ENCODE measurements at places on chromosomes 5 and 9.

DNA sequence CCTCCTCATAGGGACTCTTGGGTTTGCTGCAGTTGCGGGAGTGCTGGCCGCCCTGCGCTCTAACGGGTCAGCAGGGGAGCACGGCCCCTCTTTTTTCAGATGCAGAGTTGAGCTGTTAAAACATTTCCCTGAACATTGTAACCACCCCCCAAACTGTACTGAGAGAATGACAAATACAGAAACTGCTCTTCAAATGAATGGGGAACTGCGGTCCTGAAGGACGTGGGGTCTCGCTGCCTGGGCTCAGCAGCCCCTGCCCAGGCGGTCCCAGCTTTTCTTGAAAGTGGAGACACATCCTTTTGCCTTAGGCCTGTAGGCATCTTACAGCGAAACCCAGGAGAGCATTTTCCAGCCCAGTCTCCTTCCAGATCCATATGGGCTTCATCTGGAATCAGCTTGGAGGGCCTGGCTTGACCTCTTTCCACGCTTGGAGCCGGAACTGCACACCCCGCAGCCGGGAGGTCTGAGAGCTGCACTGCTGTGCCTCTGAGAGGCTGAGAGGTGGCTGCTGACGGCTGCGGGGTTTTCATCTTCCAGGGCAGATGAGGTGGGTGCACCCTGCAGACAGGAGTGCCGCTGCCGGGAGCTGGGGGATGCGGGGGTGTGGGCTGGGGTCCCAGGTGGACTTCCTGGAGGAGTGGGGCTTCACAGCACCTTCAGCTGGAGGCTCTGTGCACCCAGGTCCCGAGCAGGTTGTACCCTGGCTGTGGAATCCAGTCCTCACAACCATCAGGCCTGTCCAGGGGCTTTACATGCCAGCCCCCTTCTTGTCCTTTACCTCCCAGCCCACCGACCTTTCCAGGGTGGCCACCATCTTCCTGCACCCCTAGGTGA, 1.2 kb upstream of the AGPAT2 start:
- no peak for DNase-seq

DNA sequence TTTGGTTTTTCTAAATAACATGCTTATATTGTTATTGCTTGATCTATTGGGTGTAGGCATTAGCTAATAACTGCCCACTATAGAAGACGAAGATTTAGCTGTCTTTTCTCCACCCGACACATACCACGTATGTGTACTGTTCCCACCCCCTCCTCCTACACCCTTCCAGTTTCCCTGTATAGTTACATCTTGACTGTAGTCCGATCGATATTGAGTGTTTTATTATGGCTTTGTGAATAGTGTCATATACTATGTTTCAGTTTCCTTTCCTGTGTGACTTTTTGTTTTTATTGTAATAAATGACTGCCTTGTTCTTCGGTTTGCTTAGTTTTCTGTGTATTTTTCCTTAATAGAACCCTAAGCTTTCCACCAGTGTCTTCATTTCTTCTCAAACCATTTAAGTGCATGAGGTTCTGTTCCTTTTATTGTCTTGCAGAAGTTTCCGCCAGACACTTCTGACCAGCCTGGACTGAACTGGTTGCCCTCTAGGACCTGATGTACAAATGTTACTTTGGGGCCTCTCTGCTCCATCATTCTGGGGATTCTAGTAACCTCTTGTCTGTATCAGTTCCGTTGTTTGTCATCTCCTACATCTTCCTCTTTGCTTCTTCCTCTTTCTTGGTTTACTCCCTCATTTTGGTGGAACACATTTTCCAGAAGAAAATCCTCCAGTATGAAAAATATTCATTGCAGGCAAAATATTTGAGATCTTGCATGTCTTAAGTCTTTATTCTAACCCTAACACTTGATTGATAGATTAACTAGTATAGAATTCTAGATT, 61.8 kb downstream of the PRKACG start:
- peak; percentile 86 for DNase-seq

- no peak for DNase-seq
Measured at GRCh38 chr9:111965566-111966019, 69.0 kb downstream of the UGCG start.

DNA sequence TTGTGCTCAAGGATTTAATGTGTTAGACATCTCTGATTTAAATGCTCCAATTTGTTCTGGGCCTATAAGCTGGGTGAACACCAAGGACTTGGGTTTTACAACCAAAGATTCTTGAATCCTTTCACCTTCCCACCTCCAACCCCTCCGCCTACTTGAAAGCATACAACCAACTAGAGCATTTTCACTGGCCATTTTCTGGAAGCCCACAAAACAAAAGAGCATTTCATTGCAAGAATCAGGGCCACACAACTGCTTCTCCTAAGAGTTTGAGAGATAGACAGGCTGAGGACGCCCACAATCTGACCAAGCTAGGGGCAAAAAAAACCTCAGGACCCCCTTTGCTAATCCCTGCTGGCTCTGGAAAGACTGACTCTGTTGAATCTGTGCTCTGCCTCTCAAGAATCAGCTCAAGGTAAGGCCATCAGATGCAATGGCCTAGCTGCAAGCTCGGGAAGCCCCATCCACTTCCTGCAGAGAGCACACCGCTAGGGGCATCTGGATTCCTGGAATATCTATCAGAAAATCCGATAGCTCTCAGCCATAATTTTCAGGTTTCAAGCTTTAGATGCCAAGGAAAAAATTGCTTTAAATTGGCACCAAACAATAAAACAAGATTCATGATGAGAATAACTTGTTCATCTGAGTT, 57.7 kb downstream of the RETREG1 start:
- DNase-seq, result no peak

DNA sequence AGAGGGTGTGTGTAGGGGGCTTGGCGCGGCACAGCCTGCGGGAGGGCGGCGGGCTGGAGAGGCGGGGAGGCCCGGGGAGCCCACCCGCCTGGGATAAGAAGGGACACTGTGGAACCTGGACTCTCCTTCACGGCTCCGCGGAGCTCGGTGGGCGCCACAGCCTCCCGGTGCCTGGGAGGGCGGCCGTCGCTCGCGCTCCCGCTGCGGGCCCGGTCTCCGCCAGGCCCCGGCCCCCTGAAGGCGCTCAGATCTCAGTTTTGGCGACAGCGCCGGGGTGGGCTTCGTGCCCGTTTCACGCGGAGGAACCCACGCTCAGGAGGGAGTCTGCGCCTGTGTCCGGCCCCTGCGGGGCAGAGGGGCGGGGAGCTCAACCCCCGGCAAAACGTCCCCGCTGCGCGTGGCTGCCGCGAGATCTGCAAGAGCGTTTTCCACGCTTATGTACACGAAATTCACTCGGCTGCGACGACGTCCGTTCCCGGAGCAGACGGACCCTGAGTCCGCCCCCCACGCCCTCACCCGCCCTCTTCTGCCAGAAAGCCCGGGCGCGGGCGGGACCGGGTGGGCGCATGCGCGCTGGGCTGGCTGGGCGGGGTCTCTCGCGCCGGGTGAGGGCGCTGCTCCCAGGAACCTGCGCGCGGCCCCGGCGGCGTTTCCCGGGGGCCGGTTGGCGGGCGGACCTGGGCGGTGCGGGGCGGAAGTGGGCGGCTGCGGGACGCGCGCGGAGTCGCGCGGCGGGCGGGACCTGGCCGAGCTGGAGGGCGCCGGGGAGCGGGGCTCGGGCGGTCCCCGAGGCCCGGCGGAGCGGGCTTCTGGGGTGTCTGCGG, at the start of gene NELFB:
Gene NELFB (plus strand): TSS at position 704 of the 824 bp plus-strand sequence.
- peak; percentile 40 for DNase-seq

- DNase-seq, result no peak
Measured at GRCh38 chr9:71746023-71746757, 22.1 kb downstream of the CEMIP2 start.

- DNase-seq, result no peak
Measured at GRCh38 chr5:10275991-10276390, 25.9 kb downstream of the CCT5 start.

GRCh38 chr5:10329820-10330481, 22.2 kb upstream of the CMBL start:
- DNase-seq, result no peak

- DNase-seq, result no peak
Measured at GRCh38 chr9:133130685-133131244, 9.7 kb upstream of the RALGDS start.

- DNase-seq, result no peak
Measured at GRCh38 chr5:133985540-133986180, 17.2 kb upstream of the C5orf15 start.

- no peak for DNase-seq
Measured at GRCh38 chr5:80781356-80781755, 126.6 kb upstream of the DHFR start.

GRCh38 chr9:108186642-108187395, 669.0 kb downstream of the ACTL7B start:
- no peak for DNase-seq

GRCh38 chr5:169686137-169686536, 49.1 kb downstream of the DOCK2 start:
- DNase-seq, result no peak

DNA sequence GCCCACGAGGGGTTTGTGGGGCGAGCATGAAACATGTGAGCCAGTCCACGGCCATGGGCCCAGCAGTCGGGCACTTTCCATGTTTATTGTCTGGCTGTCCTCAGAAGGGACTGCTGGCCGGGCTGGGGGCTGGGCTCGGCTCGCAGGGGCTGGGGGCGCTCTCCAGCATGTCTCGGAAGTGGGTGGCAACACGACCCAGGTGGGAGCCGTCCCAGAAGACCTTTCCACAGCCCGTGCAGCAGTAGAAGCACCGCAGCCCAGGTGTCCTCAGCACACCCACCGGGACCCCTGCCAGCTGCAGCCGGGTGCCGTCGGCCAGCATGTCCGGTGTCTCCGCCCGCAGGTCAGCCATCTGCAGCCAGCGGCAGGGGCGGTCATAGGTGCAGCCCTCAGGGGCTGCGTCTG, 4.8 kb upstream of the NRARP start:
- no peak for DNase-seq

GRCh38 chr5:6572825-6573380, 59.9 kb downstream of the NSUN2 start:
- no peak for DNase-seq

- peak; percentile 89 for DNase-seq
Measured at GRCh38 chr5:172772112-172772906, 1.3 kb upstream of the DUSP1 start.

DNA sequence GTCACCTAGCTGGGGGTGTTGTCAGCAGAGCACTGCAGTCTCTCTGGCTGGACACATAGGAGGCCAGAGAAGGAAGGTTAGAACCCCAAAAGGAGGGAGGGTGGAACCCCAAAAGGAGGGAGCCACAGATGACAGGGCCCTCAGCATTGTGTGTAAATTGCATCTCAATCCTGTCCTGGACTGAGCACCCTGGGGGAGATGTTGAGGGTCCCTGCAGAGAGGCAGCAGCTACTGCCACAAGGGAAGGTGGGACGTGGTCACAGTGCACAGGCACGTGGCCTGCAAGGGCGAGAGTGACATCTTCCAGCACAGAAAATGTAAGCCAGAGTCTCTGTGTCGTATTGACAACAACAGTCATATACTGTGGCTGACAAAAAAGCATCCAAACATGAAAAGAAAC, 36.5 kb upstream of the CEP72 start:
- DNase-seq, result no peak

DNA sequence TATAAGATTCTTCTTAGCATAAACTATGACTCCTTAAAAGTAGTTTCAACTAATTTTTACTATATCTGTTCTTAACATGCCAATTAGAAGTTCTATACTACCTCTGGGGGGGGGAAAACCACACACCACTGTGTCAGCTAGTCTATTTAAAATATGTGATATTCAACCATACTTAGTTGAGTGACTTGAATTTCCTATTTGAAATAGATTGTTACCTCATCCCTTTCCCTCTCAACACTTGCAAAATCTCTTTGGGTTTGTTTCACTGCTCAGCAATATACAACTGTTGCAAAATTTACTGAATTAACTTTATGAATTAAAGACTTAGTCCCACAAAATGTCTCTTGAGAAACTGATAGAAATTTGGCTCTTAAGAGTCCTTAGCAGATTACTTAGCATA, 151.1 kb upstream of the POU5F2 start:
- DNase-seq, result no peak

- DNase-seq, result no peak
Measured at GRCh38 chr5:90290648-90291047, 118.9 kb downstream of the CETN3 start.

GRCh38 chr5:154406231-154406630, 39.6 kb upstream of the SAP30L start:
- no peak for DNase-seq

DNA sequence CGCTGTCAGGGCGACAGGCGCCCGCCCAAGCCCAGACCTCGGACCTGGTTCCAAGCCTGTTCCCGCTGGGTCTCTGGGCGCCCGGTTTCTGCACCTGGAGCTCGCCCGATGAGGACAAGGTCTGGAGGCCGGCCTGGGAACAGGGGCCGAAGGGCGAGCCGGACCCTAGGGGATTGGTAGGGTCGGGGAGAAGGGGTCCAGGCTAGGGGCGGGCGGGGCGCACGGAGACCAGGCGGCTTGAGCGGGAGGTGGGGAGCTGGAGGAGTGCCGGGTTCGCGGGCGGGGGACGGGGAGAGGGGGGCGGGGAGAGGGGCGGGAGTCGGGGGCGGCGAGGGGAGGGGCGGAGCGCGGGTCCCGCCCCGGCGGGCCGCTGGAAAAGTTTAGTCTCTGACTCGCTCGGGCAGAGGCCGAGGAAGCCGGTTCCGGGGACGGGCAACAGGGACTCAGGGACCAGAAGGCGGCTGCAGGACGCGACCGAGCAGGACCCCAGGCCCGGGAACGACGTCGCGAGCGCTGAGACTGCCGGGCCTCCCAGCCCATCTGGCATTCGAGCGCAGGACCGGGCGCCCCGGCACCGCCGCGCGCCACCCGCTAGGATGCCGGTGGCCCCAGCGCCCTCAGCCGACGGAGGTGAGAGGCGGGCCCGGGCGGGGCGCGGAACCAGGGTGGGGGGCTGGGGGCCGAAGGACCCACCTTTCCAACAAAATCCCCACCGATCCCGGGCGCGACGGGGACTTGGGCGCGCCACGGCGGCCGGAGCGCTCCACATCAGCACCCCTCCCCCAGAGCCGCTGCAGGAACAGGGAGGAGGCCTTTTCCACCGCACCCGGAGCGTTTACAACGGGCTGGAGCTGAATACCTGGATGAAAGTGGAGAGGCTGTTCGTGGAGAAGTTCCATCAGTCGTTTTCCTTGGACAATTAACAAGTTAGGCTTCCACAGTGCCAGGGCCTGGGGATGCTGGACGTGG, at the start of gene S1PR3:
Gene S1PR3 (plus strand): TSS at position 403 of the 969 bp plus-strand sequence. CDS start 9,733 bp downstream, outside the sequence.
- DNase-seq, result no peak

DNA sequence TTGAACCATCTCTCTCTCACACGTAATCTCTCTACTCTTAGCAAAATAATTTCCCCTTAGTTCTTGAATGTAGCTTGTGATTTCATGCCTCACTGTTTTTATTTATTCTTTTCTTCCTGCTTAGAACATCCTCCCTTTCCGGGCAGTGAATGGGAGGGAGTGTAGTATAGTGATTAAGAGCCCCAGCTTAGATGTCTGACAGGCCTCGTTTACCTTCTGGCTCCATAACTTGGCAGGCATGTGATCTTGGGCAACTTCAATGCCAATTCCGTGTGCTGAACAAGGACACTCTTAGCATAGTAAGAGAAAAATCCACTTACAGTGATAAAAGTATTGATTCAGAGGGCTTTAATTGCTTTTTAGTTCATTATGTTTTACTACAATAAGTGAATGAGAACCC, 96.3 kb upstream of the TNPO1 start:
- DNase-seq, result no peak

Data from bone marrow (tissue), 2 donors.